Lung (tissue), 17 donors: ENCODE measurements at places on chromosomes 11 and 22. TPM values are rescaled to one million over a fixed set of nuclear protein-coding genes. Genes with fewer than 3 reads are reported as not detected.

The FXYD6 gene
- total RNA-seq = 45.7 TPM

The TMEM45B gene
- total RNA-seq = 11.6 TPM

GRCh38 chr22:27718186-27719035 lies 83.1 kb downstream of the MN1 start:
- peaks cover 8% of the 10 kb centered on the region for H3K4me1 ChIP-seq
- no peak overlapping the region for H3K4me3 ChIP-seq
- H3K27me3 ChIP-seq = no peaks in the 10 kb centered on the region
- peak overlapping the region; percentile 86 for H3K27ac ChIP-seq
- no peaks in the 10 kb centered on the region for H3K36me3 ChIP-seq

DNA sequence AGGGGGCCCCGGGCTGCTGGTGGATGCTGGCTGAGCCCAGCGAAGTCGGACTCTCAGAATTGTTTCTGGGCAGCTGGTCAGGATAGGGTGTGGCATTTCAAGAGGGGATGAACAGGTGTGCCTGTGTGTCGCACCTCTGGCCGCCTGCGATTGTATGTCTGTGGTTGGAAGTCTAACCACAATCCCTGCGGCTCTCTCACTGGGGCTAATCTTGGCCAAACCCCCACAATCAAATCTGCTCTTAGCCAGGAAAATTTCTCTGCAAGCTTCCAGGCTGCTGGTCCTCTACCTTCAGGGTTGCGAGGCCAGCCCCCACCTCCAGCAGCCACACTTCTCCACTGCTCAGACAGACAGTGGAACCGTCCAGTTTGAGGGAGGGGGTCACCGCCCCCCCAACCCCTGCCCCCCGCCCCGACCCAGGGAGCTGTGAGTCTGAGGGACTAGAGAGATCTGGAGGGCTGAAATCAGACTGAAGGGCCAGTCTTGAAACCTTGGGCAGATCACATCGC lies 953 bp downstream of the ATG16L2 start:
- peaks cover 9% of the 10 kb centered on the region for H3K4me1 ChIP-seq
- peak overlapping the region; percentile 99 for H3K27ac ChIP-seq
- no peaks in the 10 kb centered on the region for H3K27me3 ChIP-seq

- no peaks in the 10 kb centered on the region for H3K27me3 ChIP-seq
- no peak overlapping the region for H3K4me3 ChIP-seq
- H3K4me1 ChIP-seq = peaks cover 4% of the 10 kb centered on the region
- no peak for DNase-seq
- peaks cover 9% of the 10 kb centered on the region for H3K36me3 ChIP-seq
- no peak overlapping the region for H3K27ac ChIP-seq
Measured at GRCh38 chr11:68827733-68828132, 14.0 kb downstream of the CPT1A start.
